ENCODE measurements at places on chromosomes 7 and 10.

DNA sequence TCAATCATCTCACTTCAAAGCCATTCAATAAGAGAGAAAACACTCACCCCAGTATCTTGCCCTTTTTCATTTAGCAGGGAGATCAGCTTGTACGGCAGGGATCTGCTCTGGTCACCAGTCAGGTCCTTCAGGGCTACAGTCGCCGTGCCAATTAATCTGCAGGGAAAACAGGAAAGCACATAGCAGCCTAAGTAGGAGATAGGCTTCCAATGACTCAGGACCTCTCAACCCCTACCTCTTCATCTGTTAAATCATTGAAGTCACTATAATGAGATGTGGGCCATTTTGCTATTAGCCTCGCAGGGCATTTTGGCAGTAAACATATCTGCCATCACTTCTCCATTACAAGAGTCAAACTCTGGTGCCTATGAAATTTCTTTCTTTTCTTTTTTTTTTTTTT, 50.8 kb downstream of the MYOF start:
- DNase-seq, result no peak

GRCh38 chr7:108136191-108136688, 6.1 kb upstream of the LAMB4 start:
- no peak for DNase-seq

GRCh38 chr7:75727881-75728593, 10.7 kb downstream of the HIP1 start:
- DNase-seq, result peak; percentile 34

GRCh38 chr7:131124867-131125266, 202.8 kb upstream of the MKLN1 start:
- no peak for DNase-seq

- DNase-seq, result no peak
These were observed 144.6 kb downstream of the GLCCI1 start for GRCh38 chr7:8113184-8113583.

DNA sequence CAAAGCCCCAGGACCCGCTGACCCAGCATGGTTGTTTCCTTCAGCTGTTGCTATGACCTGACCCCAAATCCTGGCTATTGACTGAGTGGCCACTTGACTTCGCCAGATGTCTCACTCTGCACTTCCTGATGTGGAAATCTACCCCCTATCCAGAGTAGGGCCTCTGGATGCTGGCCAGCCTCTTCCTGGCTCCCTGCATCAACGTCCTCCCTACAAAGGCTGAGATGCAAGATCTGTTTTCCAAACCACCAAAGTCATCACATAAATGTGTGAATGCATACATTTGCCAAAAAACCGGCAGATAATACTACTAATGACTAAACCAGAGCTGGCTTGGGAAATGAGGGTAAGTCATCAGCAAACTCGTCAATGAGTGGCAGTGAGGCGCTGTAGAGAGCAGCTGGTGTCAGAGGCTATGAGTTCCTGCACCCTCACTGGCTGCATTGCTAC, 70.4 kb downstream of the PYROXD2 start:
- DNase-seq, result peak; percentile 69

DNA sequence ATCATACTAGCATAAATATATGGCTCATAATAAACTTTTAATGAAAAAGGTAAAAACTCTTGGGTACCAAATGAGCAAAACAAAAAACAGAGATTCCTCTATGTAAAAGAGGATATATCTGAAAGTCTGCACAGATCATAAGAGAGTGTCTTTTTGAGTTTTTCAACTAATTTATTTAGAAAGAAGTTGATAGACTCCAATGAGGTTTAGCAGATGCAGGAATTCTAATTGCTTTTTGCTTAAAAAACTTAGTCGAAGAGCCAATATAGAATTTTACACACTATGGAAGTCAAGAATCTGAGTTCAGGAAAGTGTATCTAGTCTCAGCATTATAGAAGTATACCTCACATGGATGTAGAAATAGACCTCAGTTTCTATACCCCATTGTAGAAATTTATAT, 3.4 kb upstream of the MLLT10 start:
- no peak for DNase-seq

GRCh38 chr7:1312136-1313070, 79.7 kb downstream of the UNCX start:
- DNase-seq, result no peak

DNA sequence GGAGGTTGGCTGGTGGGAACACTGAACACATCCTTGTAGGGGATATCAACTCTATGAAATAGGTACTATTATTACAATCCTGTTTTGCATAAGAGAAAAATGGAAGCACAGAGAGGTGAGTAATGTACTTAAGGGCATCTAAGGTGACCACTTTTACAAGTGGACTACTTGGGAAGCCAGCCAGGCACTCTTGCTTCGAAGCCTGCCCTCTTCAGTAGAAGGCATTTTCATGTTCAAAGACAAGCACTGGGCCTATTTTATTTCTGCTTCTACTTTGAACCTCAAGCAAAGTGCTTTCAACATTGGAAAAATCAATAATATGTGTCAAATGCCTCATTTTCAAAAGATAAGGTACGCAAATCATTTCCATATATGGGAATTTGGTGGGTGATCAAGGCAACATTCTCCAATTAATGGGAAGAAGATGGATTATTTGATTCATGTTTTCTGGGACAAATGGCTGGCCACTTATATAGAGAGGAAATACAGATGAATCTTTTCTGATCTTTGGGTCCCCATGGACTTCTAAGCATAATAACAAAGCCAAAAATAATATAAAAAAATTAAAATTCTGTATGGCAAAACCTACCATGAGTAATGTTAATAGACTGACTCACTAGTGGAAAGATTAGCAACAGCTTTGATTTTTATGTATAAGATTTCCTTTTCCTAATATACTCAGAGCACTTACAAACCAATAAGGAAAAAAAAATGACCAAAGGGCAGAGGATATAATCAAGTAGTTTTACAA, 270.2 kb downstream of the FRMD4A start:
- DNase-seq, result peak; percentile 50

DNA sequence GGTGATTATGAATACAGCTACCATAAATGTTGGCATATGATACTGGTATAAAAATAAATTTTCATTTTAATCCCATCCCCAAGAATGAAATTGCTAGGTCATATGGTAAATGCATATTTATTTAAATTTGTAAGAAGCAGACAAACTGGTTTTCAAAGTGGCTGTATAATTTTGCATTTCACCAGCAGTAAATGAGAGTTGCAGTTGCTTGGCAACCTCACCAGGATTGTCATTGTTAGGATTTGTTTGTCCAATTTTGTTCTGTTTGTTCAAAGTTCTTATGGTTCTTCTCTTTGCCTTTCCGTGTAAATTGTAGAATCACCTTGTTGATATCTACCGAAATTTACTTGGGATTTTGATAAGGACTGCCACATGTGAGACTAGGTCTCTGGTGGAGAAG, 237.4 kb downstream of the OTUD1 start:
- no peak for DNase-seq

DNA sequence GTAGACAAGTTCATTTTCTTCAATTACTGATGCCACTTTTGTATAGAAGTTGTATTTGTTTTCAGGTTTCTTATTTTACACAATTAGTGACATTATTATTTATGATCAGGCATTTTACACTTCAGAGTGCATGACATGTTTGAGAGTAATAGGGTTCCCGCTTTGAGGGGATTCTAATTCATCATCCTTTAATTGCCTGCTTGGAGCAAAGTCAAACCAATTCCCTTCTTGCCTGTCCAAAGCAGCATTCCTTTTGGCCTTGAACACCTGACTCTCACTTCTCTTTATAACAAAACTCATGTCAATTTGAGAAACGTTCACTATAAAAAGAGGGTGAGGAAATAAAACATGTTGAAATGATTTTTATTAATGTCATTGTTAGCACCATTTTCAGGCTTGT, 1149.4 kb downstream of the NXPH1 start:
- no peak for DNase-seq

- no peak for DNase-seq
These were observed 270.7 kb downstream of the PRPF18 start for GRCh38 chr10:13857451-13857850.

- DNase-seq, result no peak
These were observed 47.4 kb downstream of the JAZF1 start for GRCh38 chr7:28132959-28133870.

- DNase-seq, result no peak
These were observed 237.6 kb downstream of the DIP2C start for GRCh38 chr10:451856-452255.

GRCh38 chr7:16026253-16027020, 340.0 kb upstream of the MEOX2 start:
- no peak for DNase-seq

GRCh38 chr7:151825721-151826120, 51.2 kb downstream of the PRKAG2 start:
- no peak for DNase-seq

DNA sequence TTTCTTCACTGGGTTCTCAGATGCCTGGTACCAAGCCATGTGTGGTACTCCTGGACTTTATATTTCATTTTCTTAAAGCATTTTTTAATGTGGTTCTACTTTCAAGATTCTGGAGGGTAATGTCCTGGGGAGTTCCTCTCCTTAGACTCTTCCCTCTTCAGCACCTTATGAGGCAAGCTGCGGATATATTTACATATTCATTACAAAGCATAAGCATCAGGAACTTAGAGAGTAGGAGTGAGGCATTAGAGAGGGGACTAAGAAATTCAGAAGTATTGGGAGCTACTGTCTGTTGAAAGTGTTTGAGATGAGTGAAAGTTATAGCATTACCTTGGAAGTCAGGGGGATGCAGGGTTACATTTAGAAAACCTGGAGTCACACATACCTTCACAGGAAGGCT, 20.8 kb downstream of the AUTS2 start:
- DNase-seq, result no peak

DNA sequence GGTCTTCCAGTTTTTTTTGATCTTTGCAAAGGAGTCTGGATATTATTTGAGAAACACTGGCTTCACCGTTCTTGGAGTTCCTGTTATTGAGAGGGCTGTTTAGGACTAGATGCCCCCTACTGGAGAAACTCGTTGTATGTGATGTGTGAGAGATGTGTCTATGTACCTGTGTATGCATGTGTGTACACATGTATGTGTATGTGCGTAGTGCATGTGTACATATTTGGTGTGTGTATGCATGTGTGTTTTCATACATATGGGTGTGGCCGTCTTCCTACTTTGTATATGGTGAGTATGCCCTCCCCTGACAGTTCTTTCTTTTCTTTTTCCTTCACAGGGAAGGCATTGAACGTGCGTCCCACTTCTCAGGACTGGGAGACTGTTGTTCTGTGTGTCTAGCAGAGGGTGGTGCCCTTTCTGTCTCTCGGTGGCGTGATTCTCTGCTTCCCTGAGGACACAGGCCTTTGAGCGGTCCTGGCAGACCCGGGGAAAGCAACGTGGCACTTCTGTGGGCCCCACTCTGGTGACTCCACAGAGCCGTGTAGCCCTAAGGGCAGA, 3.0 kb upstream of the CALHM3 start:
- peak; percentile 62 for DNase-seq

DNA sequence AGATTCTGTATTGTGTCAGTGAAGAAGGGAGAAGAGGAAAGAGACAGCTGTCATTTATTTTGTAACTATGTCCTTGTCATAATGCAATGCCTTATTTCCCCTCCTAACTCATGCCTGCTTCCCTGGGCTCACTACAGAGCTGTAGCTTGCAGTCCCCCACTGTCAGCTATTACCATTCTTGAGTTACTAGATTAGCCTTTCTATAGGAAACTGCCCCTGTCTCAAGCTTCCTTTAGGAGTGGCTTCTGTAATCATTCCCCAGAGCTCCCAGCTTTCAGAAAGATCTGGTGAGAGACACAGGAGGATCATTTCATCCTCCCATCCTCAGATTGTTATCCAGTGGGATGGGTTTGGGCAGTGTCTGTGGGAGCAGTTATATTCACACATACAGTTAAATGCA, 32.4 kb upstream of the SMKR1 start:
- DNase-seq, result no peak

DNA sequence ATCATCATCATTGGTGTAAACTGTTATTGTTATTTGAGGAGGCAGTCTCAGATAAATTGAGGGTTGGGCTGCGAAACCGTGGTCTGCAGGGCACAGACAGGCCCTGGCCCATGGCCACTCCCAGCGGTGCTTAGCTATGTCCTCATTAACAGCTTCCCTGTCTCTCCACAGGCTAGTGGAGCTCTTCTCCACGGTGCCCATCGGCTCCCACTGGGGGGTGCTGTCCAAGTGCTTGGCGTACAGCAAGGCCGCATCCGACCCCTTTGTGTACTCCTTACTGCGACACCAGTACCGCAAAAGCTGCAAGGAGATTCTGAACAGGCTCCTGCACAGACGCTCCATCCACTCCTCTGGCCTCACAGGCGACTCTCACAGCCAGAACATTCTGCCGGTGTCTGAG, 21.6 kb downstream of the GPR26 start:
- no peak for DNase-seq

- DNase-seq, result no peak
These were observed 62.4 kb downstream of the HK1 start for GRCh38 chr10:69340695-69341094.

- DNase-seq, result no peak
These were observed 73.7 kb downstream of the NKX6-2 start for GRCh38 chr10:132712291-132712690.

DNA sequence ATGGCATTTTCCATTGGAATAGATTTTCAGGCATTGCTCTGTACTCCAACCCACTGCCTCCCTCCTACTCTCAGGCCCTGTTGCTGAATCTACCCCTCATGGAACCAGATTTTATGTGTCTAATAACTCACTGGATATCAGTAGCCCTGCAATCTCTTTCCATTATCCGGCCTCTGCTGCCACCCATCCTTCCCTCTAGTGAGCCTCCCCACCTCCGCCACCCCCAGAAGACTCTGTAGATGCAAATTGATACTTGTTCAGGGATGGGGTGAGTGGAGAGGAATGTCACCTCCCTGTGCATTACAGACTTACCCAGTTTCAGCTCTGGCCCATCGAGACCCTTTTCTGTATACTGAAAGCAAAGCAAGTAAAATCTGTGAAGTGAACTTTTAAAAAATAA, 52.3 kb upstream of the PHYHIPL start:
- DNase-seq, result no peak

- DNase-seq, result peak; percentile 29
These were observed 29.6 kb downstream of the ARHGAP21 start for GRCh38 chr10:24694086-24694485.

- DNase-seq, result no peak
These were observed 61.3 kb downstream of the KAT6B start for GRCh38 chr10:74887614-74888284.

DNA sequence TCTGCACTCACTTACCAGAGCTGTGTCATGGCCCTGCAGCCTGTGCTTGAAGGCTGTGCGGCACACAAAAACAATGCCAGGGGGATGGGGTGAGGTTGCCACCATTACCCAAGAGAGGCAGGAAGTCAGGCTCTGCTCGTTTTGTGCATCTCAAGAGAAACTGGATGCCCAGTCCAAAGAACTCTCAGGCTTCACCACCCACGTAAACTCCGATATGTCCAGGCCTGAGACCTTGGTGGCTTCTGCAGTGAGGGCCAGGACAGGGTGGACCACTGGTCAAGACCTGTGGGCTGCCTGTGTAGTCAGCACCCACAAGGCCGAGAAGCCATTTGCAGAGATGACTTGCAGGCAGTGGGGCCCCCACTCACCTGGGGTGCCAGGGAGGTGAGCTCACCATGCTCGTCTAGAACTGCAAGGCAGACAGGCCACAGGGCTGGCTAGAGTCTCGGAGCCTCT, 54.7 kb upstream of the EBF3 start:
- no peak for DNase-seq
